Right ventricle myocardium superior (tissue), 1 donor: ENCODE measurements at places on chromosomes 11 and 22.

GRCh38 chr11:4194889-4195288 lies 100.3 kb downstream of the RRM1 start:
- no peak for DNase-seq

DNA sequence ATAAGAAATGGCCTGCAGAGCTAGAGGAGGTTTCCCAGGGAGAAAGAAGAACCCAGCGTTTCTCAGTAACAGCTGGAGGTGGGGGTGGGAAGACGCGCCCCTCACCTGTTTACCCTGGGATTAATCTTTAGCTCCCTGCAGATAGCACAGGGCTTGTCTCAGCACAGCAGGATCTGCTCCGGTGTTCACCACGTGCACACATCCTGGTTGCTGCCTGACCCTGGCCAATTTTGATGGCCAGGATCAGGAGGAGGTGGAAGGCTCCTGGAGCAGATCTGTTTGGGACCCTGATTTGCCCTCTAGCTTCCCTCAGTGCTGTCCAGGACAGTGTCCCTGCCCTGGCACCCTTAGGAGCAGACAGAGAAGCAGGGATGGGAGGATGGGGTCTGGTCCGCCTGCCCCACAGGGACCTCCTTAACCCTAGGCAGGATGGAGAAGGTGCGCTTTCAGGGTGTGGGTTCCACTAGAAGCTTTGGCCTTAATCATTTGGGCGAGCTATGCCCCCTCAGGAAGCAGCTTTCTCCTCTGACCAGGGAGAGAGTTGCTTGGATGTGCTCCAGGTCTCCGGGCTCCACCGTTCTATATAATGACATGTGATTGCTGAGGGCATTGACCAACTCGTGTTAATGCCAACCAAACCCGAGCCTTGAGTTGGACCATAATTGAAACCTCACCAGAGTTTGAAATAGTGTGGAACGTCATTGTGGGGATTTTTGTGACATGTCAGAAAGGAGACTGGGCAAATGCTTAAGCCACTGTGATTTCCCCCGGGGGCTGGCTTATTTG lies 19.3 kb downstream of the UPB1 start:
- DNase-seq, result no peak

DNA sequence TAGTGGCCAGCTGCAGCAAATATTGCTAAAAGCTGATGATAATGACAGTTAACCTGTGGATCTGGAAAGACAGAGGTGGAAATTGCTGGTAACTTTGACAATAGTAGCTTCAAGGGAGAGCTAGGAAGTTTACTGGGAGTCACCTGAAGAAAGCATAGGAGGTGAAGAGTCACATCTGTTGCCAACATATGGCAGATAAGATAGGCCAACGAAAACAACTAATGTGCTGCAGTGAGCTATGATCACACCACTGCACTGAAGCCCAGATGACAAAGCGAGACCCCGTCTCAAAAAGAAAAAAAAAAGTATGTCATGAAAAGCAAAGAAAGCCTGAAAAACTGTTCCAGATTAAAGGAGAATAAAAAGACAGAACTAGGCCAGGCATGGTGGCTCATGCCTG lies 4.3 kb upstream of the PRDM10 start:
- no peak for DNase-seq

GRCh38 chr11:58285483-58286040 lies 17.5 kb upstream of the OR10W1 start:
- no peak for DNase-seq

- DNase-seq, result no peak
These were observed 12.7 kb downstream of the SCUBE1 start for GRCh38 chr22:43330178-43331068.

- DNase-seq, result no peak
These were observed 215.6 kb downstream of the DDX10 start for GRCh38 chr11:108880510-108880909.

DNA sequence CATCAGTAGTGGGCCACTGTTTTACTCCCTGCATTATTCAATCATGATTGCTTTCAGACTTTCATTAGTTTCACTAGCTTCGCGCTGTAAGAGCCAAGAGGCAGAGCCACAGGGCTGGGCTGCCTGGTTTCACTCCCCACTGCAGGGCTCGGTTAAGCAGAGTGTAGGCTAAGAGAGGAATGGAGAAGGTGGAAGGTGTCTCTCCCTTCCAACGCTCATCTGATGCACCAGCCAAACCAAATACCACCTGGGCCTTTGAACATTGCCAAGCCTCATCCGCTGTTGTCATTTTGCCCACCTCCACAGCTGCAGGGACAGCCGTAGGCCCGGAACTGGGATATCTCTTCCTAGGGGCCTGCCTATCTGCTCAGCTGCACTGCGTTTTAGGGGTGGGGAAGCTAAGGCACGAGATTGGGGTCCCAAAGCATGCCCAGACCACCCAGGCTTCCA lies 480 bp upstream of the SMARCB1 start:
- no peak for DNase-seq

DNA sequence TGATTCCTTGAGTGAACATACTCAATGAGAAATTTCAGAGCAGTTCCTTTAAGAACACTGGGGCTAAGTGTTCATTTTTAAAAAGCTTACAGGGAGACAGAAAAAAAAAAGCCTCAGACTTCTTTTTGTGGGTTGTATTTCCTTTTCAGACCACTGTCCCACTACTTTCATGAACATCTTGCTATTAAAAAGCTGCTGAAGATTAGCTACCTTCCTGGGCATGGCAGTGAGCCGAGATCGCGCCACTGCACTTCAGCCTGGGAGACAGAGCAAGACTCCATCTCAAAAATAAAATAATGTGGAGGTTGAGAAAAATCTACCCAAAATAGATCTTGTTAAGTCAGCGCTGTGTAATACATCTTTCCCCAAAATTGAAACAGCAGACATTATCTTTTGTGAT lies 10.8 kb downstream of the TRAF6 start:
- DNase-seq, result no peak

GRCh38 chr11:88697139-88697538 lies 359.6 kb upstream of the CTSC start:
- no peak for DNase-seq

DNA sequence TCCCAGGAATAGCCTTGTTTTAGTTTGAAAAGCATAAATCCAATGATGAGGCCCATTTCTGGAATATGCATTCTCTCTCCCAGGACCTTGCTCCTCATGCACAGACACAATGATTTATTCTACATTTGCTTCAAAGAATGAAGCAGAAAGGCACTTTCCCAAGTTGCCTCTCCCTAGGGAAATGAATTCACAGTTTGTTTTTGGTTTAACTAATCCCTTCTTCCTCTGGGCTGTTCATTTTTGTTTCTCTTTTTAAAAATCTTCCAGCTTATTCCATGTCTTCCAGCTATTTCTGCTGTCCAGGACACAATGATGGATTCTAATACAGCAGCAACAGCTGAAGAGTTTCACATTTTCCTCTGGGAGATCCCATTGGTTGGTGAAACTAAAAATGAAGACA lies 1529.2 kb upstream of the TENM4 start:
- no peak for DNase-seq

- no peak for DNase-seq
These were observed 972.8 kb downstream of the OPCML start for GRCh38 chr11:132559331-132560036.
